ENCODE measurements at places on chromosomes 7 and 10.

GRCh38 chr7:107744345-107744750 is 406 bp downstream of the CBLL1 start:
- DNase-seq: no peak

DNA sequence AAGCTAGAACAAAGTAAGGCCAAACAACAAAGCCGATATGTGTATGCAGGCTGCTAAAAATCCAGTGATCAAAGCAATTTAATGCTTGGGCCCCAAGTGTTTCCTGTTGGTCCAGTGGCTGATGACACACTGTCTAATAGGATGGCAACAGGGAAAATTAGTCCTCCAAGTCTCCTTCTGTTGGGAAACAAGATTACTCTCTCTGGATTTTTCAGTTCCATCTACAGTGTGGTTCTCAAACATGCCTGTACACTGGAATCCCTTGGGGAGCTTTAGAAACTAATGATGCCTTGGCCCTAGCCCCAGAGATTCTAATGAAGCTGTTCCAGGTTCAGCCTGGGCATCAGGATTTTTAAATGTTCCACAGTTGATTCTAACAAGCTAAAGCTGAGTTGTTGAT is 198.7 kb downstream of the AHR start:
- DNase-seq: no peak

GRCh38 chr7:31476073-31476745 is 37.7 kb upstream of the ITPRID1 start:
- DNase-seq: no peak

DNA sequence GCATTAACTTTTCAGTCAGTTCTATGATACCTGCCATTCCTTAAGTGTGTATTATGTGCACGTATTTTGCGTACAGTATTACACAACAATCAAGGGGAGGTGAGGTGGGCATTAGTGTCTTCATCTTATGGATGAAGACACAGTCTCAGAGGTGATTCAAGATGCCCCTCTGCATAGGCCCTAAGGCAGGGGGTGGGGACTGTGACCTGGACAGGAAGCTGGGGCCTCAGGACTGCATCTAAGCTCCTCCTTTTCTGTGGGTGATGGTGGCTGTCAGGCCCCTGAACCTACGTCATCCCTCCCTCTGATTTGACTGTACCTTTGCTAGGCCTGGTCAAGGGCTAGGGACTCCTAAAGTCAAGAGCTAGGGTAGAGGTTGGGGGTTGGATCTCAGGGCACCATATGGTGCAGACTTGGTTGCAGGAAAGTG is 38.9 kb downstream of the HK1 start:
- DNase-seq: no peak

Measured in adrenal gland (tissue), 19 donors.